Left lung (tissue), 14 donors: ENCODE measurements at places on chromosomes 11 and 22. TPM values are rescaled to one million over a fixed set of nuclear protein-coding genes. Genes with fewer than 3 reads are reported as not detected.

- H3K36me3 ChIP-seq: no peaks in the 10 kb centered on the region
- DNase-seq: no peak
- H3K4me3 ChIP-seq: no peak overlapping the region
- no peaks in the 10 kb centered on the region for H3K27me3 ChIP-seq
- no peak overlapping the region for H3K27ac ChIP-seq
Observed at GRCh38 chr22:45872659-45873263, 104.2 kb downstream of the WNT7B start.

DNA sequence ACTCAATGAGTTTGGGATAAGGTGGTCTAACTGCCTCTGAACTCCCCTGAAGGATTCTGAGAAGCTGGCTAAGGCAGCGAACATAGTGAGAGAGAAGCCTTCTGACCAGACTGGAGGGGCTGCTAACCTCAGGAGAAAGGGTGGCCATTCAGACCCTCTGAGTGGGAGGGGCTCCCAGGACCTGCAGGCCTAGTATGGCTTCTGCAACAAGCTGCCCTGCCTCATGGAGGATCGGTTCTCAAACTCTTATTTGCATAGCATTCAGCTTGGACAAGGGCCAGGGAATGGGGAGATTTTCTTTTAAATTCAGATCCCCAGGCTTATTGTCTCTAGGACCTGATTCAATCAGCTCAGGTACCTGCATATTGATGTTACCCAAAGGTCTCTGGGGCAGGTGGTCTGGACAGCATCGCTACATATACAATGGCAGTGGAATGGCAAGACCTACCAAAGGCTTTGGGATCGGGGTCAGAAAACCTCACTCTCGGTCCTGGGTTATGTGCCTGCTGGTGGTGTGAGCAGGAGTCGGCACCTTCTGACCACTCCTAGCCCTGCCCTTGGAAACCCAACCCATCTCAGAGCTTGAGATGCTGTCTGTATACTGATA lies 599.1 kb downstream of the BRD1 start:
- no peaks in the 10 kb centered on the region for H3K36me3 ChIP-seq
- no peak for DNase-seq
- H3K4me1 ChIP-seq: no peaks in the 10 kb centered on the region
- no peak overlapping the region for H3K27ac ChIP-seq
- peaks cover 17% of the 10 kb centered on the region for H3K27me3 ChIP-seq
- H3K4me3 ChIP-seq: no peak overlapping the region

- no peak overlapping the region for H3K27ac ChIP-seq
- H3K36me3 ChIP-seq: no peaks in the 10 kb centered on the region
- H3K4me3 ChIP-seq: no peak overlapping the region
- DNase-seq: no peak
- H3K4me1 ChIP-seq: no peaks in the 10 kb centered on the region
Observed at GRCh38 chr11:15547685-15548084, 433.0 kb downstream of the INSC start.

BLID gene
- 0.55 TPM for total RNA-seq

DNA sequence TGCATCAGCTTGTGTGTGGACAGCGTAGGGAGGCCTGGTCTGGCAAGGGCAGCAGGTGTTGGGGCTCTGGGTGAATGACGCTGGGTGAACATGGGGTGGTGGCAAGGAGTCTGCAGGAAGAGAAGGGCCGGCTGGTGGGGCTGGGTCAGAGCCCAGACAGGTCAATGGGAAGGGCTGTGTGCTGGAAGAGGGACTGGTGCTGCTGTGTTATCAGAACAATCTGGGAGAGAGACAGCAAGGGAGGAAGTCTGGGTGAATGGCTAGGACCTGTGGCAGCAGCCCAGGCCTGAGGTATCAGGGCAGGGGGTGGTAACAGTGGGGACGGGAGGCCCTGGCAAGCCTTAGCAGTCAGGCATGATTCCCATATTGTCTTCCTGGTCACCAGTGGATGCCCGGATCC lies 206.7 kb downstream of the SNX19 start:
- no peaks in the 10 kb centered on the region for H3K4me1 ChIP-seq
- H3K27ac ChIP-seq: no peak overlapping the region
- H3K4me3 ChIP-seq: no peak overlapping the region
- H3K27me3 ChIP-seq: no peaks in the 10 kb centered on the region

- H3K4me1 ChIP-seq: peaks cover 40% of the 10 kb centered on the region
- no peaks in the 10 kb centered on the region for H3K36me3 ChIP-seq
- DNase-seq: no peak
- H3K4me3 ChIP-seq: no peak overlapping the region
- H3K27ac ChIP-seq: peak overlapping the region; percentile 49
Observed at GRCh38 chr11:8913961-8914660, 3.1 kb downstream of the AKIP1 start.

- H3K4me3 ChIP-seq: no peak overlapping the region
- peaks cover 5% of the 10 kb centered on the region for H3K4me1 ChIP-seq
- H3K27ac ChIP-seq: no peak overlapping the region
- no peaks in the 10 kb centered on the region for H3K27me3 ChIP-seq
- no peaks in the 10 kb centered on the region for H3K36me3 ChIP-seq
- DNase-seq: no peak
Observed at GRCh38 chr11:121110871-121111724, 10.1 kb downstream of the TECTA start.

DNA sequence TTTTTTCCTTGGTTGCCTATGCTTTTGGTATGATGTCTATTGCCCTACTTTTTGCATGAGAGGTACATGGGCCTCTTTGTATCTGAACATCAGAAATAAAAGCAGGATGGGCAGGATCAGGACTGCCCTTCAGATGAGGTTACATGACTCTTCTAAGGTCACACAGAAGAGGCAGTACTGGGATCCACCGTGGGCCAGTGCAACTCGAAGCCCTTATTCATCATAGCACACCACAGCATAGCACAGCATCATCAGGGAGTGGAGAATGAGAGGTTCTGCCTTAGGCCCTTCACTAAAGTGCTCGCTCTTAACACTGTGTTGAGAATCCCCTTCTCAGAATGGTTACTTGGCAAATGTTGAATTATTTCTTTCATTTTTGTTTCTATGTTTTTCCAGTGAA lies 88.3 kb downstream of the C22orf31 start:
- no peak for DNase-seq
- no peaks in the 10 kb centered on the region for H3K27me3 ChIP-seq
- H3K36me3 ChIP-seq: no peaks in the 10 kb centered on the region
- peaks cover 13% of the 10 kb centered on the region for H3K4me1 ChIP-seq
- H3K4me3 ChIP-seq: no peak overlapping the region

OR10A2 gene
- not detected for total RNA-seq

- no peak overlapping the region for H3K27ac ChIP-seq
- H3K4me1 ChIP-seq: no peaks in the 10 kb centered on the region
- H3K27me3 ChIP-seq: no peaks in the 10 kb centered on the region
- H3K36me3 ChIP-seq: no peaks in the 10 kb centered on the region
- no peak for DNase-seq
Observed at GRCh38 chr11:116513278-116513823, 259.4 kb downstream of the BUD13 start.

SHANK3 gene
- total RNA-seq: 42.9 TPM

GRCh38 chr11:110287537-110287936 lies 8.9 kb downstream of the RDX start:
- H3K36me3 ChIP-seq: no peaks in the 10 kb centered on the region
- no peaks in the 10 kb centered on the region for H3K27me3 ChIP-seq
- no peak overlapping the region for H3K4me3 ChIP-seq
- H3K27ac ChIP-seq: no peak overlapping the region
- DNase-seq: no peak
- H3K4me1 ChIP-seq: peaks cover 3% of the 10 kb centered on the region

TSSK2 gene
- not detected for total RNA-seq

BEST1 gene
- 14.6 TPM for total RNA-seq

- no peak overlapping the region for H3K27ac ChIP-seq
- no peak overlapping the region for H3K4me3 ChIP-seq
- peaks cover 54% of the 10 kb centered on the region for H3K4me1 ChIP-seq
- H3K36me3 ChIP-seq: peaks cover 41% of the 10 kb centered on the region
- H3K27me3 ChIP-seq: no peaks in the 10 kb centered on the region
Observed at GRCh38 chr11:116851626-116852025, 14.2 kb upstream of the APOA1 start.

- H3K27ac ChIP-seq: no peak overlapping the region
- DNase-seq: no peak
- H3K27me3 ChIP-seq: peaks cover 58% of the 10 kb centered on the region
- no peaks in the 10 kb centered on the region for H3K36me3 ChIP-seq
- no peak overlapping the region for H3K4me3 ChIP-seq
- no peaks in the 10 kb centered on the region for H3K4me1 ChIP-seq
Observed at GRCh38 chr22:49102367-49102766, 725.3 kb downstream of the BRD1 start.

FGF19 gene
- not detected for total RNA-seq

PMM1 gene
- 46.0 TPM for total RNA-seq

TRAPPC4 gene
- 57.1 TPM for total RNA-seq

ME3 gene
- total RNA-seq: 21.6 TPM

IRAG1 gene
- total RNA-seq: 17.5 TPM

DNA sequence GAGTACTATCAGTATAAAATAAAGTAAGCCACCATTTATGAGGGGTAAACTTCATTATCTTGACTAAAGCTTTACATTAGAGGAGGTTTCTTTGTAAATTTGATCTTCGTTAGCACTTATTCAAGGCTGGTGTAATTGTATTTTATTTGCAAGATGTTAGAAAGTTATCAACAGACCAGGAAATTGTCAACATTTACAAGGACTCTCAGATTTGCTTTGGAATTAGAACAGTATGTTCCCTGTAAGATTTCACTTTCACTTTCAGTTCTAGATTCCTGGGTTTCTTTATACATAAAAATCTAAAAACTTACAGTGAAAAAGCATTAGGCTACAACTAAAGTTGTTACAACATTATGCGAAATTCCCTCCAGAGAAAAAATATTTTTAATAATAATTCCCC lies 4.6 kb upstream of the BIRC3 start:
- H3K4me1 ChIP-seq: peaks cover 9% of the 10 kb centered on the region
- H3K4me3 ChIP-seq: peak overlapping the region; percentile 0
- H3K36me3 ChIP-seq: no peaks in the 10 kb centered on the region
- DNase-seq: no peak
- peak overlapping the region; percentile 84 for H3K27ac ChIP-seq
- no peaks in the 10 kb centered on the region for H3K27me3 ChIP-seq

P2RY2 gene
- total RNA-seq: 9.3 TPM

DNA sequence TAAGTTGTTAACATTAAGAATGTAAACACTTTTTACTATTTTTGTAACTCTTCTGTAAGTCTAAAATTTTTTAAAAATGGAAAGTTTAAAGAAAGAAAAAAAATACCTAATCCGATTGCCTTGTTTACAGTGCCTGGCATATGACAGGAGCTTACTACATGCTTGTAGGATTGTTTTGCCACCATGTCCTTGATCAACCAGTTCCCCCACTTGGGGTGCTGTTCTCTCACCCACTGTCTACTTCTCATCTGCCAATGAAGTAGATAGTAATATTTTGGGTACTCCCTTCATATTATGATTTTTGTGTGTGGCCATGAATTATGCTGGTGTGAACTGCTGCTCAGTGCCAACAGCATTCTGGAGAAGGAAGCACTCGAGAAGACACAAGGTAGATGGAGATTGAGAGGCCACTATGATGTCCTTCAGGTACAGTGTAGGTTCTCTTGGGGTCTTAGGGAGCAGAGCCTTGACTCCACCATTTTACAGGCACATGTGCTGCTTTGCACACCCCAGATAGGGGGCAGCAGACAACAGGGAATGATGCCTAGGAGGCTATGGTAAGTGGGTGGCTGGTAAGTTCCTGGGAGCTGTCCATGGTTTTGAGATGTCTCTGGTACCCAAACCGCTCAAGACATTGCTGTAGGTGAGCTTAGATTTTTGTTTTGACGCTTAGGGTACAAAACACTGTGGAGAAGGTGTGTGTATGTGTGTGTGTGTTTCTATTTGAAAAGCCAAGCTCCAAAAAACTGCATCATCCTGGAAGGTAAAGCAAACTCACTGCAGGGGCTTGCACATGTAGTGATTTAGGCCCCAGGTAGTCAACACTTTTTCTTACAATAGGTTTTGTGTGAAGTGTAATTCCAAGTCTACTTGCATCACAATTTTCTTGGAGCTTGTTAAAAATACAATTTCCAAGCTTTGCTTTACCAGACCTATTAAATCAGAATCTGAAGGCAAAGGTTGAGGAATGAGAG lies 494.5 kb upstream of the LARGE1 start:
- no peak overlapping the region for H3K4me3 ChIP-seq
- H3K27me3 ChIP-seq: no peaks in the 10 kb centered on the region
- no peak overlapping the region for H3K27ac ChIP-seq
- H3K4me1 ChIP-seq: no peaks in the 10 kb centered on the region

GRCh38 chr22:21003782-21004181 lies 1.9 kb upstream of the THAP7 start:
- H3K4me3 ChIP-seq: no peak overlapping the region
- no peak for DNase-seq
- no peak overlapping the region for H3K27ac ChIP-seq
- H3K36me3 ChIP-seq: peaks cover 16% of the 10 kb centered on the region
- peaks cover 18% of the 10 kb centered on the region for H3K4me1 ChIP-seq
- no peaks in the 10 kb centered on the region for H3K27me3 ChIP-seq

GRCh38 chr11:6911948-6912347 lies 8.9 kb upstream of the OR2D3 start:
- no peaks in the 10 kb centered on the region for H3K4me1 ChIP-seq
- DNase-seq: no peak
- H3K4me3 ChIP-seq: no peak overlapping the region
- H3K36me3 ChIP-seq: no peaks in the 10 kb centered on the region
- H3K27me3 ChIP-seq: no peaks in the 10 kb centered on the region

CBX6 gene
- 80.0 TPM for total RNA-seq

ANO9 gene
- total RNA-seq: 28.0 TPM

NRXN2 gene
- 3.5 TPM for total RNA-seq

GRCh38 chr11:57370251-57370650 lies 10.7 kb downstream of the PRG3 start:
- no peak overlapping the region for H3K4me3 ChIP-seq
- H3K27me3 ChIP-seq: no peaks in the 10 kb centered on the region
- H3K27ac ChIP-seq: no peak overlapping the region
- no peaks in the 10 kb centered on the region for H3K4me1 ChIP-seq
- no peaks in the 10 kb centered on the region for H3K36me3 ChIP-seq

GLB1L2 gene
- total RNA-seq: 10.3 TPM

- no peaks in the 10 kb centered on the region for H3K36me3 ChIP-seq
- no peaks in the 10 kb centered on the region for H3K4me1 ChIP-seq
- DNase-seq: no peak
- H3K27me3 ChIP-seq: no peaks in the 10 kb centered on the region
- no peak overlapping the region for H3K27ac ChIP-seq
Observed at GRCh38 chr22:19368876-19369275, 62.7 kb downstream of the HIRA start.

SCO2 gene
- 3.1 TPM for total RNA-seq

DNA sequence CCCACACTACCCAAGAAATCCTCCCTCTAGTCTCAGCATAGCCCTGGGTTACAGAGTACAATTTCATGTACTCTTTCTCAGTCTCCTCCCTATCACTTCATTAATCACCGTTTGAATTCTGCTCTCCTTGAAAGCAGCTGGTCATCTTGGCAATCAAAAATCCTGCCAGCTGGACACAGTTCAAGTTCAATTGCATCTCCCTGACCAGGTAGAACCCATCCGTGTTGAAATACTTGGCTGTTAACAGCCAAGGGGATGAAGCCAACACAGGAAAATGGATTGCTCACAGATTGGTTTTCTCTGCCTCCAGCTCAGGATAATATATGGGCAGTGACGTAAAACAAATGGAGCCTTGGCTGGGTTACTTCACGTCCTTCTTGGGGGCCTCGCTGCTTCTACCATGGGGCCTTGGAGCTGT lies 55.1 kb upstream of the GRK3 start:
- H3K27me3 ChIP-seq: no peaks in the 10 kb centered on the region
- no peak for DNase-seq
- no peak overlapping the region for H3K4me3 ChIP-seq
- no peaks in the 10 kb centered on the region for H3K4me1 ChIP-seq
- H3K36me3 ChIP-seq: peaks cover 16% of the 10 kb centered on the region

C11orf16 gene
- not detected for total RNA-seq

- H3K27ac ChIP-seq: peak overlapping the region; percentile 100
- H3K27me3 ChIP-seq: no peaks in the 10 kb centered on the region
- DNase-seq: peak; percentile 48
- H3K4me1 ChIP-seq: peaks cover 20% of the 10 kb centered on the region
- peak overlapping the region; percentile 67 for H3K4me3 ChIP-seq
Observed at GRCh38 chr22:46070215-46070802, 80.0 kb upstream of the PPARA start.
